ENCODE measurements at places on chromosomes 12 and 14.

- no peak for DNase-seq
Measured at GRCh38 chr12:49540229-49541139, 1.7 kb downstream of the KCNH3 start.

GRCh38 chr12:111267144-111267543 lies 101.8 kb downstream of the PHETA1 start:
- DNase-seq, result no peak

- DNase-seq, result peak; percentile 76
Measured at GRCh38 chr14:66070542-66071319, 415.4 kb upstream of the CCDC196 start.

- no peak for DNase-seq
Measured at GRCh38 chr14:91381801-91382670, 35.6 kb downstream of the CCDC88C start.

GRCh38 chr12:84756961-84757360 lies 155.6 kb downstream of the SLC6A15 start:
- DNase-seq, result no peak

DNA sequence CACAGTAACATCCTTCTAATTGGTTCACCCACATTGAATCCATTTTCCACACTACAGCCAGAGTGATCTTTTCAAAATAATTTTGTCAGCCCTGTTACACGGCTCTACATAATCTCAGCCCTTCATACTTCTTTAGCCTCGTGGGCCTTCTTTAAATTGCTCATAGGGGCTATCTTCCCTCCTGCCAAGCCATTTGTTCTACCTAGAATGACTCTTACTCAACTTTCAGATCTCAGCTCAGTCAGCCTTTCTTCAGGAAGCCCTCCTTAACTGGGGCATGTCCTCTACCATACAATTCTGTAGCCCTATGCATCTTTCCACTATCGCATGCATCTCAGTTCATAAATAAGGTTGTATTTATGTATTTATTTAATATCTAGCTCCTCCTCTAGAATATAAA lies 39.7 kb downstream of the CEP128 start:
- DNase-seq, result no peak

GRCh38 chr12:57848208-57848607 lies 1.7 kb upstream of the CTDSP2 start:
- DNase-seq, result no peak

DNA sequence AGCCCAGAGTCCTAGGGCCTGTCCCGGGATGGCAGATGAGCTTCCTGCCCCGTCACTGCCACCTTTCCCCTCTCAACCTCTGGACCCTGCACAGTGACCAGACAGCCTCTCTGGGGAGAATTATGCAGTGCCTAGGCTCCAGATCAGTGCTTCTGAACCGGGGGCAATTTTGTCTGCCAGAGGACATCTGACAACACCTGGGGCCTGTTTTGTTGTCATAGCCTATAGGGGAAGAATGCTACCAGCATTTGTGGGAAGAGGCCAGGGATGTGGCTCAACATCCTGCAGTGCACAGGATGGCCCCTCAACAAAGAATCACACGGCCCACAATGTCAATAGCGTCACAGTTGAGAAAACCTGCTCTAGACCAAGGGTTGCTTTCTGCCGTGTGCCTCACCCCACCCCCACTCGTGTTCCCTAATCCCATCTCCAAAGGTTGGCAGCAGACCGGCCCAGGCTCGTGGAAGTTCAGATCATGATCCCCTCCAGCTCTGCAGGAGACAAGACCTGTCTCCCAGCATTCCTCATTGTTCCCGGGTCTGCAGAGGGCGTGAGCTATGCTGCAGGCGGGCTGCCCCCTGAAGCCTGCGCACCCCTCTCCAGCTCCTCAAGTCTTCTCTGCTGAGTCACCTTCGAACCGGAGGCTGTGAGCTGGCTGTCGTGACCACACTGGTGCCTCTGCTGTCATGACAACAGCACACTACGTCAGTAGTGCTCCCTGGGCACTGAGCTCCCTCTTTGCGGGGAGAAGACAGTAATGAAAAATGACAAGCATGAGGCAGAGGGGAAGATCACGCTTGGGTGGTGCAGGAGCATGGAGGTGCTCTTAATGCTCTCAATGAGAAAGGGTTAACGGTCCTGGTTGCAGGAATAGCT lies 2.0 kb upstream of the GAPDH start:
- peak; percentile 56 for DNase-seq

All from mucosa of descending colon (tissue), 3 donors.